T-helper 22 cell (primary cell): ENCODE measurements at places on chromosomes 13 and 19.

DNA sequence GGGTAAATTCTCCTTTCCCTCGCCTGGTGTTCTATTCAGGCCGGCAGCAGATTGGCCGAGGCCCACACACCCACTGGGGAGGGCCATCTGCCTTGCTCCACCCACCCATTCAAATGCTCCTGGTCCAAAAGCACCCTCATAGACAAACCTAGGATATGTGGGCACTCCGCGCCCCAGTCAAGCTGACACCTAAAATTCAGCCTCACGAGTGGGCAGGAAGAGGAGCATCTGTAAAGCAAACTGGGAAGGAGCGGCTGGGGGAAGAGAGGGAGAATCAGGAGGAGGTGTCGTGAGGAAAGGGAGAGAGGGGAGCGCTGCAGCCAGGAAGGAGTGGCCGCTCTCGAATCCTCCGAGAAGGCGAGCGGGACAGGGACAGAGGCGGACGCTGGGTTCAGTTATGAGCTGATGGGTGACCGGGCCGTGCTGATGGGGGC, 136.9 kb downstream of the USP12 start:
- no peak for DNase-seq

- DNase-seq, result no peak
Measured at GRCh38 chr13:30581582-30581981, 36.1 kb upstream of the USPL1 start.

DNA sequence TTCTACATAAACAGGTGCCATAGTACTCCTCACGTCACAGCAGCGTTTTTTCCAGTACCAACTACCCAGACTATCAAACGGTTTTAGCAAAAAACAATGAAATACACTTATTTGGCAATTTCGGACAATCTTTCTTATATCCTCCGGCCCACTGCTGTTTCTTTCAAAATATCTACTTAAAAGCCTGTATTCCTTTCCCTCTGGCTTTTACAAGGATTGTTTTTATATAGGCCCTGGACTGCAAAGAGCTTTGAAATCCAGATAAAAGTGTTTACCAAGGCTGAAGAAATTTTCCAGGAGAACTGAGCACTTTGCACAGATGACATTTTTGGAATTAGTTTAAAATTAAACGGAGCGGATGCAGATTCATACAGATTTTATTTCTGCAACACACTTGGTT, 255.9 kb upstream of the STARD13 start:
- no peak for DNase-seq

DNA sequence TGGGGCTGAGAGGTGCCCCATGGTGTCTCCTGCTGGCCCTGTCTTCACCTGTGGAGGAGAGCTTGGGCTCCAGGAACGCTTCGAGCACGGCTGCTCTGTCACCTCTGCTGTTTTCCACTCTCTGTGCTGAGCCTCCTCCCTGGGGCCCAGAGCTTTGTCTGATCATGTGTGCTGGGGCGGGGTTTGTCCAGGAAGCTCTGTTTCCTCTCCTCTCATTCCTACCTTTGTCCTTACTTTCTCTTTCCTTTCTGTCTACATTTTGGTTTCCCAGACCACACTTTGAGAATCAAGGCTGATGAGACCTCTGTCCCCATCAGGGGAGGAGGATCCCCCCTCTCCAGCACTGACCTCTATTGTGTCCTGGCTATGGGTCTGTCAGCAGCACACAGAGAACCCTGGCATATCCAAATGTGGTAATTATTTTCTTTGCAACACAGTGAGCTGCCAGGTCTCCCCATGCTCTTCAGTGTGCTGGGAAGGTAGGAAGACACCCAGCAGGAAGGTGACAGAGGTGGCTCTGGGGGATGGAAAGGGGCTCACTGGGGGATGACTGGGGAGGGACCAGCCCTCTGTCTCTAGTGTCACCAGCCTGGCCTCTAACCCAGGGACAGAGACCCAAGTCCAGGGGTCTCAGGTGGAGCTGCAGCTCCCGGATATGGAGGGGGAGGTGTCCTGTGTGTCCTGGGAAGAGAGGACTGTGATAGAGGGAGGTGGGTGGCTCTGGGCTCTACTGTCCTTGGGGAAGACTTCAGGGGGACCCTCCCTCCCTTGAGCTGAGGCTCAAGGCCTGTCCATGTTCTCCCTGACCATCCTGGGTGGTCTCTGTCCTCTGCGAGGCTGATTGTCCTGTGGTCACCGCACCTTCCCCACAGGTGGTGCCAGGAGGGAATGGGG, at the start of gene CEACAM1:
CEACAM1 (minus strand) TSS at position 128 of the 894 bp plus-strand sequence; CDS start at position 21, 107 bp downstream.
- DNase-seq, result peak; percentile 21

DNA sequence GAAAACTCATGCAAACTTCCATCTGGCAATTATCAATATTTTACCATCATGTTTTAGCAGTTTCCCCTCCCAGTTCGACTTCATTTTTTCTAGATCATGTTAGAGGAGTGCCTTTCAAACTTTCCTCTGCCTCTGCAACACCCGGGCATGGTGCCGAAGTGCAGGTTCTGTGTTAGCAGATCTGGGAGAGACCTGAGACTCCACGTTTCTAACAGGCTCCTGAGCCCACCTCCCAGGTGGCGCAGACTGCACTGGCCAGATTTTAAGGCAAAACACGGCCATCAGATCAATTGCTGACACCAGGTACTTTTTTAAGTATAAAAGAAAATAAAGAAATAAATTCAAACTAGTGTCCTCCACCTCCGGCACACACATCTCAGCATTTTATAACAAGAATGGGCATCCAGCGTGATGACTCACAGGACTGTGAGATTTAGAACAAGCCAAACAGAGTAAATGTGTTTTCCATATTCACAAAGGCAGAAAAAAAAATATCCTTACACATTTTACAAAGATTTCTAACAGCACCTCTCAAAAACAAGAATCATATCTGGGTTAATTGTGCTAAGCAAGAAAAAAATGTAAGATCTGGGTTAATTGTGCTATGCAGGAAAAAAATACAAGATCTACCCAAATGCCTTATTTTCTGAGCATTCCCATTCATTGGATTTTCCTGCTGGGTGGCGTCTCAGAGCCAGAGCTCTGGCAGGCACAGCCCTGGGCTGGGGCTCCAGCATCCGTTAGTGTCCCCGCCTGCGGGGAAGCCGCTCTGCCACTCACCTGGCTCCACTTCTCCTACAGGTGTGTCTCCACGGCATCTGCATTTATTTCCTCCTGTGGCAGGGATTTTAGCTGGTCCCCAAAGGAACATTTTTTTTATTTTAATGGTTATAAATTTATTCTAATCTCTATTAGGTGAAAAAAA, 127.9 kb upstream of the SOX1 start:
- no peak for DNase-seq

GRCh38 chr13:87128491-87128890, 542.7 kb upstream of the SLITRK5 start:
- DNase-seq, result no peak

DNA sequence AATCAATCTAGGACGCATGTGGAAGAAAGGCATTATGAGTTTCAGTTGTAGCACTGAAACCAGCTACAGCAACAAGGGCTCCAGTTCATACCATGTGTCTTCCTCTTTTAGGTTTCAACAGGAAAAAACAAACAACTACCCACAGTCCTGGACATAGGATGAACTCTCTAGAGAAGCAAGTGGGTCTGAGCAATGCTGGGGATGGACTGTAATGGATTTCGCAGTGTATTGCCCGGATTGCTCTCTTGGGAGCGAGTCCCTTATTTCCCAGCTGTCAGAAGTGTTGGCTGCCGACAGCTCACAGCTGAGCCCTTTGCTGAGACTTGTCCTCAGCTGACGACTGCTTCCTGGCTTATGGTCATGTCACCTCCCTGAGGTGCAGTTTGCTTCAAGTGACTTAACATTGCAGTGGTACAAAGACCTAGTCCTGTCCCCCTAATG, 12.1 kb upstream of the MYCBP2 start:
- DNase-seq, result no peak

GRCh38 chr13:87712012-87712411, 40.8 kb downstream of the SLITRK5 start:
- no peak for DNase-seq

GRCh38 chr13:94419304-94419924, 60.1 kb downstream of the DCT start:
- no peak for DNase-seq

DNA sequence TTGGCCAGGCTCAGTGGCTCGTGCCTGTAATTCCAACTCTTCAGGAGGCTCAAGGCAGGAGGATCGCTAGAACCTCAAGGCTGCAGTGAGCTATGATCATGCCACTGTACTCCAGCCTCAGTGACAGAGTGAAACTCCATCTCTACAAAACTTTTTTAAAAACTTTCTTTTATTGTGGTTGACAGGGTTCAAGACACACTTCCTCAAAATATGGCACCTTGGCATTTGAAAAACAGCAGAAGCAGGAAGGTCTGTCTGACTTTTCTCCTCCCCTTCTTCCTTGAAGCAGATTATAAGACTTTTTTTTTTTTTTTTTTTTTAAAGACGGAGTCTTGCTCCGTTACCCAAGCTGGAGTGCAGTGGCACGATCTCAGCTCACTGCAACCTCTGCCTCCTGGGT, 100.3 kb downstream of the TM9SF2 start:
- DNase-seq, result no peak

DNA sequence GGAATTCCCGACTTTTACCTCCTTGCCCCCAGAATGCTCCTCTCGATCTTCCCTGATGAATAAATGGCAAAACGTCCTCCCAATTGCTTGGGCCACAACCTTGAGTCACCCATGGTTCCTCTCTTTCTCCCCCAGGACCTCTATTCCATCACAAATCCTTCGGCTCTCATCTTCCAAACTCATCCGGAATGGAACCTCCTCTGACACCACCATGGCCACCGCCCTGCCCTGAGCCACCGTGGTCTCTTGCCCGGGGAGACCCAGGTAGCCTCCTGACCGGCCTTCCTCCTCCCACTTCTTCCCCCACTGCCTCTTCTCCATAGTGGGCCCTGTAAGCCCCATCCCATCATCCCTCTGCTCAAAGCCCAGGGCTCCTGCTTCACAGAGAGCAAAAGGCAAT, 4.9 kb downstream of the SLC7A10 start:
- DNase-seq, result no peak

GRCh38 chr13:91381371-91381770, 17.1 kb upstream of the GPC5 start:
- DNase-seq, result no peak

- DNase-seq, result no peak
Measured at GRCh38 chr19:7858109-7858770, 15.9 kb downstream of the PRR36 start.

DNA sequence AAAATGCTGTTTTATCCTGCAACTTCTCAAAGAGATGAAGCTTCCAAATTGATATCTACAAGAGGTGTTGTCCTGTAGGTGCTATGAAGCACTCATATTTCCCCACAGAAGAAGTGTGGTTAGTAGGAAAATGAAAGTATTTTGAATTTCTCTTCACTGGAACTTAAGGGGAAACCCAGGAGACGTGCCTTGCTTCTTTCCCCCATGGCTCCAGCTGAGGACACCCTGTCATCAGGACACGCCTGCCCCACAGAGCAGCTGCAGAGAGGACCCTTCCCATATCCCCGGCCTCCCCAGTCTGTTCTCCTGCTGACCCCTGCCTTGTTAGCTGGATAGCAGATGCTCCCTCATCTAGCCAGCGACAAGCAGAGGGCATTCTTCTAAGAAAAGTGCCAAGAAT, 371.3 kb downstream of the COG6 start:
- no peak for DNase-seq

DNA sequence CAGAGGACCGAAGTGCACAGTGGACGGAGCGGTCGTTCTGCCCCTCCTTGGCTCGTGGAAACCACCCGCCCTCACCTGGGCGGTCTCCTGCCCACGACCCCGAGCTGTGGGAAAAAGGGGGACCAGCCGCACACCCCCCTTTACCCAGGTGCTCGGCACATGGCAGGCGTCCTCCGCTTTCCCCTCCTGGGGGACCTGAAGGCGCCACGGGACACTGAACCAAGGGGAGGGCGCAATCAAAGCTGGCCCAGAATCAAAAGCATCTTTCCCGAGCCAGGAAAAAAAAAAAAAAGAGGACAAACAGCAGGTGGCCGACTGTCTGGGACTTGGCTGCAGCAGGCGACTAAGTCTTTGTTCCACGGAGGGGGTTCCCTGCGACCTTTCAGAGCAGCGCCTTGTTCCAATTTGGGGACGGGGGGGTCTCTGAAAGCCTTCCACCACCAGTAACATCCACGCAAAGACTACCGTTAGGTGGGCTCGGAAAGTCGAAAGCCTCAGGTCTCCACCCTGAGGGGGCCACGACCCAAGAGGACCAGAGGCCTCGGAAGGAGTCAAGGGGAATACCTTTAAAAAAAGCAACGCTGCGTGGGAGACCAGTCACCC, 1.1 kb downstream of the MBD3 start:
- no peak for DNase-seq

DNA sequence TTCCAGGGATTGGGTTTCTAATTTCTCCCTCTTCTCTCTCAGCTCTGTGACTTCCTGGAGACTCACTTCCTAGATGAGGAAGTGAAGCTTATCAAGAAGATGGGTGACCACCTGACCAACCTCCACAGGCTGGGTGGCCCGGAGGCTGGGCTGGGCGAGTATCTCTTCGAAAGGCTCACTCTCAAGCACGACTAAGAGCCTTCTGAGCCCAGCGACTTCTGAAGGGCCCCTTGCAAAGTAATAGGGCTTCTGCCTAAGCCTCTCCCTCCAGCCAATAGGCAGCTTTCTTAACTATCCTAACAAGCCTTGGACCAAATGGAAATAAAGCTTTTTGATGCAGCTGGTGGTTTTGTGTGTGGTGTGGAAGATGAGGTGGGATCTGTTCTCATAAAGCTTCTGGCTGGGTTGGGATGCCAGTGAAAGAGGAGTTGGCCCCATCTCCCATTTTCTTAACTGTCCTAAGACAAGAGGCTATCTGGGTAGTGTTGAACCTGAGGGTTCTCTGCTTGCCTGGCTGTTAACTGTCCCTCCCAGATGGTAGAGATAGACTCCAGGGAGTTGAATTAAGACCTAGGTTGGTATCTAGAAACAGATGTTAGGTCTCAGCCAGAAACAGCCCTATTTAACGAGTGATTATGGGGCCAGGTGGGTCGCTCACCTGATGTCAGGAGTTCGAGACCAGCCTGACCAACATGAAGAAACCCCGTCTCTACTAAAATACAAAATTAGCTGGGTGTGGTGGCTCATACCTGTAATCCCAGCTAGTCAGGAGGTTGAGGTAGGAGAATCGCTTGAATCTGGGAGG, 1.6 kb downstream of the FTL start:
- no peak for DNase-seq

DNA sequence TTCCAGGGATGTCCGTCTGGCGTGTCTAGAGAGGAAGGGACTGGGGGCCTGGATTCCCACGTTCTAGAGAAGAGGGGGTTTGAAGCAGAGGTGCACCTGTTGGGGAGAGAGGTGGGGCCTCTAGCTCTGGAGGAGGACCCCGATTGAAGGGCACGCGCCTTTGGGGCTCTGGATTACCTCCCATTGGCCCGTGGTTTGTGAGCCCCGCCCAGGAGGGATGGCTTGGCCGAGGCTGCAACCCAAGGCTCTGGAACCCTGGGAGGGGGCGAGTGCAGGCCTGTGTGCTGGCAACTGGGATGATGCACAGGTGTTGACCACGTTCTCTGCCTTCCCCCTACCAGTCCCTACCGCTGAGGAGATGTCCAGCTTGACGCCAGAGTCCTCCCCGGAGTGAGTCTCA, 20.2 kb downstream of the TMEM150B start:
- DNase-seq, result no peak

DNA sequence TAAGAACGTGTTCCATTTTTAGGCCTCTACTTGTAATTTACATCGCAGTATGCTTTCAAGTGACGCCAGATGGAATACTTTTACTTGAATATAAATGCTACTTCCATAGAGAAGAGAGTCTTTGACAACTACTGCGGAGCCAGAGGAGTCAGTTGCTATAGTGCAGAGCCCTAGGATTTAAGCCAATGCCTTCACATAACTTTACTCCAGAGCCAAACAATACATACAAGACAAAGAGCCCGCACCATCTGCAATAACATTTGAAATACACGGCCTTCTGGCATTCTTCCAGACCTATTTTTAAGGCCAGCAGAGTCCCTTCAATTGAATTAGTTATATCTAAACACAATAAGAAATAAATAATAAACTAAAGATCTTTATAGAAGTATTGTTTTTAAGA, 59.4 kb downstream of the XPO4 start:
- DNase-seq, result no peak
